CD4-positive, alpha-beta T cell treated with Interleukin-2 at 100 ng/mL for 4 hours (primary cell): ENCODE measurements at places on chromosomes 13 and 19.

GRCh38 chr19:3467437-3468198 lies 12.7 kb downstream of the SMIM24 start:
- DNase-seq, result no peak

DNA sequence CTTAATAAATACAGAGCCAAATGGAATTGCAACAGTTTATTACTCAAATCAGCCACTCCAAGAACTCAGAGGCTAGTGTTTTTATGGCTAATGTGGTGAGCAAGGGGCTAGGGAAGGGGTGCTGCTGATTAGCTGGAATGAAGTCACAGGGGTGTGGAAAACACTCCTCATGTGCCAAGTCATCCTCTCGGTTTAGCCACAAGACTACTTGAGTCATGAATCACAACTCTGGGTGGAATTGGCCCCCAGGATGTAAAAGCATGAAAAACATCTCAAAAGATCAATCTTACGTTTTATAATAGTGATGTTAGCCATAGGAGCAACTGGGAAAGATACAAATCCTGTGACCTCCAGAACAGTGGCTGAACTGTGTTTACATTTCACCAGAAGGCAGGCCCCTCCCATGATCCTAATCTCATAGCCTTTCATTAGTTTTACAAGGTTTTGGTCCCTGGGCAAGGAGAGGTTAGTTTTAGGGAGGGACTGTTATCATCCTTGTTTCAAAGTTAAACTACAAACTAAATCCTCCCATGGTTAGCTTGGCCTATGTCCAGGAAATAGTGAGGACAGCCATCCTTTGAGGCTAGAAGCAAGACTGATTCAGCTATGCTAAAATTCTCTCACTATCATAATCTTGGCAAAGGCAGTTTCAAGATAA lies 2020.1 kb upstream of the PCDH20 start:
- no peak for DNase-seq

DNA sequence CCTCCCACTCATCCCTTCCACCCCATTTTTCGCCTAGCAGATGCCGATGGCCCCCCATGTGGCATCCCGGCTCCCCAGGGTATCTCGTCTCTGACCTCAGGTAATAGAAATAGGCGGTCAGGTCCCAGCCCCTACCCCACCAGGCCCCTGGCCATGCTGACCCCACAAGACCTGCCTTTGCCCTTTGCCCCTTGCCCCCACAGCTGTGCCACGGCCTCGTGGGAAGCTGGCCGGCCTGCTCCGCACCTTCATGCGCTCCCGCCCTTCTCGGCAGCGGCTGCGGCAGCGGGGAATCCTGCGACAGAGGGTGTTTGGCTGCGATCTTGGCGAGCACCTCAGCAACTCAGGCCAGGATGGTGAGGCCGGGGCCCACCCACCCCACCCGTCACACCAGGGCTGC lies 5.4 kb downstream of the ARHGAP33 start:
- no peak for DNase-seq

DNA sequence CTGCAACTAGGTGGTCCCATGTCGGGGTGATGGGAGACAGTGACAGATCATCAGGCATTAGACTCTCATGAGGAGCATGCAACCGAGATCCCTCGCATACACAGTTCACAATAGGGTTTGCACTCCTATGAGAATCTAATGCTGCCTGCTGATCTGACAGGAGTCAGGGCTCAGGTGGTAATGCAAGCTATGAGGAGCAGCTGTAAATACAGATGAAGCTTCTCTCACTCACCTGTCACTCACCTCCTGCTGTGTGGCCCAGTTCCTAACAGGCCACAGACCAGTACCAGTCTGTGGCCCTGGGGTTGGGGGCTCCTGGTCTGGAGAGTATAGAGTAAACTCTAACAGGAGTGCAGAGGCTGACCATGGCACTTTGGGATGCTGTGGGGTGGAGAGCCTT lies 209.2 kb downstream of the DLEU7 start:
- DNase-seq, result no peak

DNA sequence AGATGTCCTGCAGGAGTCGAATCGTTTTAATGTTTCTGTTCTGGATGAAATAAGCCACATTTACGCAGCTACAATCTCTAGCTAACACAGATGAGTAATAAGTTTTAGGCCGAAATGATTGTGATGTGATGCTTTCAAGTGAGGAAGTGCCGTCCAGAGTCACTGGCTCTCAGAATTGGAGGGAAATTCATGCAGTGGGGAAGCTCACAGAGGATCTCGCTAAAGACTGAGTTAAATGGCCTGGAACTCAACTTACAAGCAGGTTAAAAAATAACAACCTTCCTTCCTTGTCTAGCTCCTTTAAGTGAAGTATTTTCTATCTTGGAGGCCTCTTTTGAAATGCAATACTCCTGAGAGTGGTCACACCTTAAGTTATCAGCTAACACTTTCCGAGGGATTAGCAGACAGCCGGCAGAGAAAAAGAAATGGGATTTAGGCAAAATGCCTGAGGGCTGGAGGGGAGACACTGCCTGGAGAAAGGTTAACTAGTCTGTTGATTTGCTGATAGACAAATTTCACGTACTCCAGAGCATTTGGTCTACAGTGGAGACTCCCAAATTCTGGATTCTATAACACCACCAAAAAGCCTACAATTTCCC lies 74.2 kb downstream of the IRS2 start:
- no peak for DNase-seq
